ENCODE measurements at places on chromosomes 11 and 22. TPM values are rescaled to one million over a fixed set of nuclear protein-coding genes. Genes with fewer than 3 reads are reported as not detected.

DNA sequence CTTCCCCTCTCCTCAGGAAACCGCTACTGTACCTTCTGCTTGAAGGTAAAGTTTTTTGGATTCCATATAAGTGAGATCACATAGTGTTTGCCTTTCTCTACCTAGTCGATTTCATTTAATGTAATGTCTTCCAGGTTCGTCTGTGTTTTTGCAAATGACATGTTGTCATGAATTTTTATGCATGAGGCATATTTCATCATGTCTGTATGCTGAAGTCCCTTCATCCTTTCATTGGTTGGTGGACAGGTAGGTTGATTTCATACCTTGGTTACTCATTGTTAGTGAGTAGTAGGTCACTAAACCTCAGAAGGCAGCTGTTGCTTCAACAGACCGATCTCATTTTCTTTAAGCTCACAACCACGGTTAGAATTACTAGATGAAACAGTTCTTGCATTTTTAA is 60.3 kb downstream of the LRRC74B start:
- DNase-seq: no peak

GRCh38 chr11:28924004-28924403 is 815.8 kb downstream of the METTL15 start:
- no peak for DNase-seq

DNA sequence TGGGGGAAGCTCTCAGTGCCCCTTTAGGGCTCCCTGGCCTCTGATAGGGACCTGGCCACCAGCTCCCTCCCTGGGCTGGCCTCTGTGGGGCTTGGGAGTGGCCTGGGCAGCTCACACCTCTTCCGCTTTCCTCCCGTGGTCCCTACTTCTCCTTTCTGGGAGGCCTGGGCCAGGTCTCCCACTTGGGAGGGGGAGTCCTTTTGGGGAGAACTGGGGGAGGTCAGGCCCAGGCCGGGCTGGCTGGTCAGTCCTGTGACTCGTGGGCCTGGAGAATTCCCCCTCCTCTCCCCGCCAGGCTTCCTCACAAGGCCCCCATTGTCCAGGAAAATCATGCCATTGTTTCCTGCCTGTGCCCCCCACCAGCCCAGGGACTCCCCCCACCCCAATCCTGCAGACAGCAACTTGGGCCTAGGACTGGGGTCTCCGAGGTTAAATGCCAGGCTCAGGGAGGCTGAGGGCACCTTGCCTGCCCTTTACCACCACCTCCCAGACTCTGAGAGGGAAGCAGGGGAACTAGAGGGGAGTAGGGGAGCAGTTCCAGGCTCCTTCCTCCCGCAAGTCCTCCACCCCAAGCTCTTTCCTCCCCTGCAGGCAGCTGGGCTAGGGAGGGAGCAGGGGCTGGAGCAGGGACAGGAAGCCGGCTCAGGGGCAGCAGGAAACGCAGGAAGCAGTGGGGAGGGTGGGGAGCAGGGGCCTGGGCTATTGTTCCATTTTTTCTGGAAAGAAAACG is 2.8 kb downstream of the MAP3K11 start:
- no peak for DNase-seq

DNA sequence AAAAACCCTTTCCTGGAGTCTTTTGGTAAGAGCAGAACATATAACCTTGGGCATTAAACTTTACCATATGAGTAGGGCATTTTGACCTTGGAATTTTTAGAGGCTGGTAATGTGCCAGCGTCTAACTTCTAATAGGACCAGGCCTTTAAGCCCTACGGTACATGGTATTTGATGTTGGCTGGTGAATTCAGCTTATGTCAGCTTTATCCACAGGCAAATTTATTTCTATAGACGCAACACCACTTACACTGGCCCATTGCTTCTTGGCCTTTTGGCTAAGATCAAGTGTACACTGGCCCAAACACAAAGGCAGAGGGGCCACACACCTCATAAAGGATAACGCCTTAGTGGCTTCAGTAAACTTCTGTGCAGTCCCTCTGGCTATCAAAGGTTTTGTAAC is 410.2 kb upstream of the LARGE1 start:
- DNase-seq: no peak

- DNase-seq: no peak
These were observed 613.8 kb downstream of the CNTN5 start for GRCh38 chr11:99634581-99634980.

- no peak for DNase-seq
These were observed 66.2 kb upstream of the LMO1 start for GRCh38 chr11:8329847-8330361.

- no peak for DNase-seq
These were observed 7.7 kb downstream of the MUC5AC start for GRCh38 chr11:1165256-1166041.

DNA sequence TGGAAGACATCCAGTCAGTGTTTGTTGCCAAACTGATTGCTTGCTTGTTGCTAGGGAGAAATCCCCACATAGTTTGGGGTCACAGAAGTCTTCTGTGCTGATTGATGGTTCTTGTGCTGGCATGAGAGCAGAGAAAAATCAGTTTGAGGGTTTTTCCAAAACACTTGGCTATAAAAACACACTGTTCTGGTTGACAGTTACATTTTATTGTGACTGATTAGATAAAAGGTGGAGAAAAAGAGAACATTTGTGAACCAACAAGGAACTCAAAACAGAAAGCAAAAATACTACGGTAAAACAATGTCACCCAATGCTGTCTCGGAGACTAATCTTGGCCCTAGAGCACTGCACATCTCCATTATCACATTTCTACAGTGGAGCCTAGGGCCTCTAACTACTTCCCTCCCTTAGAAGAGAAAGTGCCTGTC is 14.4 kb upstream of the EIF4G2 start:
- DNase-seq: no peak

DNA sequence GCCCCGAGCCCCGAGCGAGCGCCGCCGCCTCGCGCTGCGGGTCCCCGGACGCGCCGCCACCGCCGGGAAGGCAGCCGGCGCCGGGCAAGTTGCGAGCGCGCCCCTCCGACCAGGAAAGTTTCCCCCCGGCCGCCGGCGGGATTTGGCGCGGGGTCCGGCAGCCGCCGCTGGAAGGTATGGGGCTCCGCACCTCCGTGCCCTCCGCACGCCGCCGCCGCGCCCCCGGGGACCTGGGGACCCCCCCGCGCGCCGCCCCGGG is 281 bp downstream of the TSPAN18 start:
- no peak for DNase-seq

DNA sequence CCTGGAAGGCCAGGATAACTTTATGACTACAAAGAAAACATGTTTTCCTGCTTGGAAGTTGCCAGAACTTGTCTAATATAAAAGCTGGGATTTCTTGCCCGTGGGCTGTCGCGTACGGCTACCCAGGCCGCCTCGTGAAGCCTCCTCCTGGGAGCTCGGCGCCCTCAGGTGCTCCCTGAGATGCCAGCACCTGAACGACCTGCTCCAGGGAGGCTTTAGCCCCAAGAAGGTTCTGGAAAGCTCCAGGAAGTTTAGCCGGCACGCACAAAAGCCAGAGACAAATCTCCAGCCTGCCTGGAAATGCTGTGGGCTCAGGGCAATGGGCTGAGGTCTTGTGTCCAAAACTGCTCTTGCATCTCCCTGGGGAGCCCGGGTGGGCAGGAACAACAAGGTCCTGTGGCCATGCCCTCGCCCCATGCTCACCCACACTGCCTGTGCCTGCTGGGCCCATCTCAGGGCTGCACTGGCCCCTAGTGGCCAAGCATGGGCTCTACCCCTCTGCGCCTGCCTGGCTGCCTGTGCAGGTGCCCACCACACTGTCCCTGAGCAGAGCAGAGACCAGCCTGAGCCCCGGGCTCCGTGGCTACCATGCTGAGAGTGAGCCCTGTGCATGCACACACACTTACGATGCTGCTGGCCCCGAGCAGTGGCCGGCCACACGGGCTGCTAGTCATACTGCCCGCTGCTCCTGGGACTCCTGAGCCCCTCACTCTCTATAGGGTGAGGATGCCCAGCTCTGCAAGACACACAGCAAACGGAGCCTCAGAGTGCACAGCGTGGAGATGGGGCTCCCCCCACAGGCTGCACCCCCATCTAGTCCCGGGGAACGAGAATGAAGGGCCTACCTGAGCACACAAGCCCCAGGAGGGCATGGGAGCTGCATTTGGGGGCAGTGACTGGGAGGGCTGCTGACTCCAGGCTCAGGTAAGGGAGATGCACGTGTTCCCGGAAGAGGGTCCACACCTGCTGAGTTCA is 4.9 kb upstream of the CELSR1 start:
- peak; percentile 66 for DNase-seq

GRCh38 chr11:104926771-104927611 is 28.7 kb upstream of the CASP12 start:
- no peak for DNase-seq

GRCh38 chr11:97136067-97136466 is 746.3 kb downstream of the JRKL start:
- DNase-seq: no peak

DNA sequence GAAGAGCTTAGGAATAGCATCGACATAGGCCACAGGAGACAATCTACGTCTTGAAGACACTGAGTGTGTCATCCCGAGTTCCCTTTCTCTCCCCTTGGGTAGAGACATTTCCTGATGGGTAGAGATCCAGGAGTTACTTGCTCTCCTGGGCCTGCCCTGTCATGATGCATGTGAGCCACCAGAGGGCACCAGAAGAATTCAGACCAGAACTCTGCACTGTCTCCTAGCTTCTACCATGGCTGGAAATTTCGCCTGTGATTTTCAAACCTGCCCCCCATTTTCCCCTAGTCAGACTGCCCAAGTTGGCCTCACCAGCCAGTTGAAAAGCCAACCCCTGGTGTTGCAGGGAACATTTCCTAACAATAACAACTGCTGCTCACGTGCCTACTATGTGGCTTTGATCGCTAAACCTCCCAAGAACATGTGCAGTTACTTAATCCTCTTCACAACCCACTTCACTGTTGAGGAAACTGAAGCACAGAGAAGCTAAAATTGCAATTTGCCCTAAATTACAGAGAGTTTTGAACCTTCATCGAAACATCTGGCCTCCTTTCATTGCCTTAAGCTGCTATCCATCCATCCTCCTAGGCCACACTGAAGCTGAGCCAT is 47.2 kb downstream of the C11orf58 start:
- DNase-seq: peak; percentile 76

MRPL17 gene
- 49.7 TPM for total RNA-seq

PCF11 gene
- 10.8 TPM for total RNA-seq

DDI1 gene
- not detected for total RNA-seq

Data from G401 (cell line).